CD4-positive, alpha-beta T cell treated with Interleukin-4 for 1 hour (primary cell): ENCODE measurements at places on chromosomes 3 and 15.

GRCh38 chr3:69776289-69776688, 37.0 kb downstream of the MITF start:
- DNase-seq: no peak

DNA sequence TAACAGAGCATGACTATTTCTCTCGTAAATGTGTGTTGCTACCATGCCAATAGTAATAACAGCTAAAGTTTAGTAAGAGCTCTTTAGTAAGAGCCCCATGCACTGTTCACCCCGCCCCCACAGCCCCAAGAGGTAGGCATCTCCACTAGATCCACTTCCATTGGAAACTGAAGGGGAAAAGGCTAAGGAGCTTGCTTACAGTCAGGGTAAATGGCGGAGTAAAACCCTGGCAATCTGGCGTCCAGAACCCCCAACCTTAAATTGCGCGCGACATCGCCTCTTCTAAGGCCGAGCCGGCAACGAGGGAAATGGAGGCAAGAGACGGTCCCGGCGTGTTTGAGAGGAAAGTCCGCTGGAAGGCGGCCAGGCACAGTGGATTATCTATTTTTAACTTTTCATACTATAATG, 654 bp upstream of the C3orf38 start:
- DNase-seq: peak; percentile 11

- no peak for DNase-seq
Observed at GRCh38 chr3:159669766-159670165, 318.9 kb upstream of the IL12A start.

- no peak for DNase-seq
Observed at GRCh38 chr15:101122266-101122665, 129.6 kb downstream of the CHSY1 start.

GRCh38 chr3:34851137-34851536, 788.2 kb upstream of the ARPP21 start:
- no peak for DNase-seq

DNA sequence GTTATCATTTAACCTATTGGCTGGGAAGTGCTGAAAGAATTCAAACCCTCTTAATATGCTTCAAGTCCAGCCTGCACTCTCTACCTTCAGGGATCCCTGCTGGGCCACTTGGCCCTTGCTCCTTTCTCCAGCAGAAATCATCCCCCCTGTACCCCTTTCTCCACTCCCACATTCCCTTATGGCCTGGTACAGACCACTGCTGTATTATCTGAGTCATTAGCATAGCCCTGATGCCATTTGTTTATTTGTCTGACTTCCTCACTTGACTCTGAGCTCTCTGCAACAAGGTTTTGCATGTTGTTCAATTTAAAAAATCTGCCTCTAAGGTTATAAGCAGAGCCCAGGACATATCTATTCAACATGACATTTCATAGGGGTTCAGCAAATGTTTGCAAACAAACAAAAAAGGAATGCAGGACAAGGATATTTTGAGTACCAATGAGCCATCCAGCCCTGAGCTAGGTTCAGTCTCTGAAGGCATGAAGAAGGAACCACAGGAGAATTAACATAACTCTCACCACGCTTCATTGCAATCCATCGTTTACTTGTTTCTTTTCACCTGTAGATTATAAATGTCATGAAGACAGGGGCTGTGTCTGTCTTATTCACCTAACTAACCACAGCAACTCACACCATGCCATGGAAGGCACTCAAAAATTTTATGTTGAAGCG, 26.6 kb upstream of the HES1 start:
- no peak for DNase-seq

GRCh38 chr15:29129221-29129620, 140.4 kb downstream of the NSMCE3 start:
- DNase-seq: no peak

DNA sequence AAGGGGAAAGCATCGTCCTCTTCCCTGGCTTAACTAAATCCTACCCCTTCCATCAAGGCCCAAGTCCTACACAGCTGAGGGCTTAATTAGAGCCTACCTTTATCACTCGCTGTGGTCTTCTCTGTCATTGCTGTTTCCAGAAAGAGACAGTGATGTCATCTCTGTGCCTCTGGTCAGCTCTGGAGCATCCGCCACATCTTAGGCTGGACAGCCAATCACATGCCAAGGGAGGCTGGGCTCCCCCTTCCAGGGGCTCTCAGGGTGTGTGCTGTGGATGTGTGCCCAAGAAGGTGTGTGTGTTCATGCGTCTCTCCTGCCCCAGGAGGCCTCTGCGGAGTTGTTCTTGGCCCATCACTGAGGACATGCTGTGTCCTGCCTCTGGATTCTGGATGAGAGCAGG, 42.8 kb downstream of the CHST14 start:
- no peak for DNase-seq

DNA sequence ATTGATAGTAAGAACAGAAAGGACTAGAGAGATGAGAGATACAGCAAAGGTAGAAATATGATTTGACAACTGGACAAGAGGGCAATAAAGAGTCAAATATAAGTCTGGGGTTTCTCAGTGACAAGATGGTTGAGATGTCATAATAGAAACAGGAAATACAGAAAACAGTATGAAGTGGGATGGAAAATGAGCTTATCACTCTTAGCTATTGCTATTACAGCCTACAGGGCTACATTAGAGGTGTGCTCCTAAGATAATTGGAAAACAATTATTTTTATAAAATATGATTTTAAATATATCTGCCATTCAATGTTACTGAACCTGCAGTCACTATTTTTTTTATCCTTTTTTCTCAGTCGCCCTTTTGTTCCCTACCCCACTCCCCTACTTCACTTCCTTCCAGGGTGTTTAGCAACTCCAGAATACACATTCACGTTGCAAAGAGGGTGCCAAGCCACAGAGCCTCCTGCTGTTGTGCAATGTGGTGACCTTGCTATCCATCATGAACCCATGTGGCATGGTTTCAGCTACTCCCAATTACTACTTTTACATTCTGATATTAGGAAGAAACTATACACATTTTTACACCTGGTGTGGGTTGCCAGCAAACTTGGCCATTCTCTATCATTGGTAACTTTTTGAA, 6.0 kb downstream of the NRG4 start:
- DNase-seq: no peak

DNA sequence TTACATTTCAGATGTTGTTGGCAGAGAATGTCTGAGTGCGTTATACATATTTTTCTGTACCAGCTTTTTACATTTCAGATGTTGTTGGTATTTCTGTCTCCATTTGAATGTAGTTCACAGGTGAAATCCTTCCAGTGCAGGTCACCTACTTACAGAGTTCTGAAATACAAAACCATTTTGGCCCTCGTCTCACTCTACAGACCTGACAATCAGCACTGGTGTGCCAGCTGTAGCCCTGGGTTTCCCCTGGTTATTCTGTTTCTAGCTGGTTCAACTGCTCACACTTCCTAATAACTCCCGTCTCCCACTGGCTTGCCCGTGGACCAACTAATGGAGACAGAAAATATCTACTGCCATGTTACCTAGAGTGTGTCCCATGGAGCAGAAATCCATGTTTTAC, 87.5 kb upstream of the CDIN1 start:
- no peak for DNase-seq

GRCh38 chr3:61035573-61035972, 215.7 kb downstream of the FHIT start:
- no peak for DNase-seq

DNA sequence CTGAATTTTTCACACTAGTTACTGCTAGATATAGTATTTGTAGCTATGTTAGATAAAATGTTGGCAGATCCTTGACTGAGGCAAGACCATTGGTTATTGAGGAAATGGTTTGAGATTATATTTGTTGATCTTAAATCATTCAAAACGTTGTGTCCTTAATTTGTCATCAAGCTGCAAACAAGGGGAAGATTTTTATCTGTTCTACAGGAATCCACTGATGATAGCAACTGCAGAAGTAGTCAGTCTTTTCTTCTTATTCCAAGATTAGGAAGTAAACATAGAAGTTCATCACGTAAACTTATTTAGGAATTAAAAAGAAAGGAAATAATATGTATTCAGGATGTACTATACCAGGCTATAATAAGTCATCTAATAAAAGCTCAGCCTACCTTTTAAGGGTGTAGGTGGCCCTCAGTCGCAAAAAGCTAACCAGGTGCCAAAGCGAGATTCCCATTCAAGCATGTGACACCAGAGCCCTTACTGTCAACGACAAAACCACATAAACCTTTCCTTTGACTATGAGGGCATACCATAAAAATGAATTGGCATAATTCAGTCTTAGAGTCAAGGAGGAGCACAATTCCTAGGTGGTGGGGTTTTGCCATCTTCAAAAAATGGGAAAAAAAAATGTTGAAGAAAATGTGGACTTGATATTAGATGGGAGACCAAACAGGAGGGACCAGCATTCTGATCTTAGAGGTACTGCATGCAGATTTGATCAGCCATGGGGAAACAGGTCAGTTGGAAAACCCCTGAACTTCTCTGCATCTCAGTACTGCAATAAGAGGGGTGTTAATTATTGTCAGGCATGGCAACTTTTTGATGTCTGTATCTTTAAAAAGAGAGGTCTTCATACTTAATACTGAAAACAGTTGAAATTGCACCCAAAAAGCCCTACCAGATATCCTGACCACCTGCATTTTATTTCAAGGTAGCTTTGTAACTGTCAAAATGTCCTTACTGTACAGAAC, 212.5 kb upstream of the UBE2E1 start:
- DNase-seq: no peak

GRCh38 chr3:71011565-71012287, 571.8 kb downstream of the FOXP1 start:
- DNase-seq: peak; percentile 54

DNA sequence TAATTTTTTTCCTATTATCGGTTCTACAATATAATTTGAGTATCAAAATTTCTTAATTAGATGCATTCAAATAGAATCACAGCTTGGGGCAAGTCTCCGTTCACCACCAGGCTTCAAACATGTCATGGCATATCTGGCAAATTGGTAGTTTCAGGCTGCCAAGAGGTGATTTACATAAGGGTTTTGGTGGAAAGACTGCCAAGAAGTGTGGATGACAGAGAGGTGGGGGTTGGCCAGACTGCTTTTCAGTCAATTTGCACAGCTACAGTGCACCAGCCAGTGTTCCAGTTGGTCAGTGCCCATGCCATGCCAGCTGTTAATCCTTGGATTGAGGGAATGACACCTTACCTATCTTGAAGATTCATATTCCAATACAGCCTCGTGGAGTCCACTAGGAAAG, 8.4 kb upstream of the GSK3B start:
- no peak for DNase-seq

DNA sequence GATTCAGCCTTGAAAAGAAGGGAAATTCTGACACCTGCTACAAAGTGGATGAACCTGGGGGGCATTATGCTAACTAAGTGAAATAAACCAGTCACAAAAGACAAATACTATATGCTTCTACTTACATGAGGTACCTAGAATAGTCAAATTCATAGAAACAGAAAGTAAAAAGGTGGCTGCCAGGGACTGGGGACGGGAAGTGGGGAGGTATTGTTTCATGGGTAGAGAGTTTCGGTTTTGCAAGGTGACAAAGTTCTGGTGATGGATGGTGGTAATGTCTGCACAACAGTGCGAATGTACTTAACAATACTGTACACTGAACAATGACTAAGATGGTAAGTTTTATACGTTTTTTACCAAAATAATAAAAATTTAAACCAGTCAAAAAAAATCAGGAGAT, 4.8 kb downstream of the IDH2 start:
- DNase-seq: peak; percentile 84

DNA sequence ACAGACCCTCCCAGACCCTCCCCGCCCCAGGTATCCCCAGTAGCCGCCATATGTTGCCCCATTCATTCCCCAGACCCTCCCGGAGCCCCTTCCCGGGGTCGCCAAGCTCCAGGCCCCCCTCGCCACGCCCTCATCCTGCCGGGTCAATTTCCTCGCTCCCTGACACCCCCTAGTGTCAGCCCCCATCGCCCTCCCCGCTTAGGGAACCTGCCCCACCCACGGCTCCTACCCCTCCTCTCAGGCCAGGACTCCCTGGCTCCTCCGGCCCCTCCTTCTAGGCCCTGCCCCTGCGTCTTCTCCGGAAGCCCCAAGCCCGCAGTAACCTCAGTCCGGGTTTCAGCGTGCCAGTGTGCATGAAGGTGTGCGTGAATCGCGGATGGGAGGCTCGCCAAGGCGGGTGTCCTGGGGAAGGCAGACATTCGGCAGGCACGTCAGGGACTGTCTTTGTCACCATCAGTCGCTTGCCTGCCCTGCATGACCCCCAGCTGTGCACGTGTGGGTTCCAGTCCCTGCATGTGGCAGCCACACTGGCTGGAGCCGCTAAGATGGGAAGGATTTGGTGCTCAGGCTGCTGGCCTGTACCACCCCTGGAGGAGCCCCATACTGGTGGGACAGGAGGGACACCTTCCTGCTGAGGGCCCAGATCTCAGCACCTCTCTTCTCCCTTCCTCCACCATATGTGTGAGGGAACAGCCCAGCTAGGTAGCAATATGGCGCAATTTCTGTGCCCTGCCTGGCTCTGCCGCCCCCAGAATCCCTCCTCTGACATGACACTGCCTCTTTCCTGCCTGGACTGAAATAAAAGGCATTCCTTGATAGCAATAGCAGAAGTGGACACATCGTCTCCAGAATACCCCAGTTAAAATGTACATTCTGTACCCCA, 693 bp downstream of the DISP2 start:
- DNase-seq: no peak

- no peak for DNase-seq
Observed at GRCh38 chr3:143090486-143090885, 29.1 kb upstream of the CHST2 start.

DNA sequence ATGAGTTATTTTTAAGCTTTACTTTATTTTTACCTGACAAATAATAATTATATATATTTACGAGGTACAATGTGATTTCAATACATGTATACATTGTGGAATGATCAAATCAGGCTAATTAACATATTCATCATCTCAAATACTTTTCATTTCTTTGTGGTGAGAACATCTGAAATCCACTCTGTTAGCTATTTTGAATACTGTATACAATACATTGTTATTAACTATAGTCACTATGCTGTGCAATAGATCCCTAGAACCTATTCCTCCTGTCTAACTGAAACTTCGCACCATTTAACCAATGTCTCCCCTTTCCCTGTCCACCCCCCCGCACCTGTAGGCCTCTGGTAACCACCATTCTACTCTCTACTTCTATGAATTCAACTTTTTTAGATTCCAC, 7.9 kb upstream of the SPPL2A start:
- DNase-seq: no peak

GRCh38 chr15:63351170-63351569, 30.5 kb downstream of the CA12 start:
- DNase-seq: no peak

- no peak for DNase-seq
Observed at GRCh38 chr15:81146006-81146405, 11.9 kb downstream of the CFAP161 start.

DNA sequence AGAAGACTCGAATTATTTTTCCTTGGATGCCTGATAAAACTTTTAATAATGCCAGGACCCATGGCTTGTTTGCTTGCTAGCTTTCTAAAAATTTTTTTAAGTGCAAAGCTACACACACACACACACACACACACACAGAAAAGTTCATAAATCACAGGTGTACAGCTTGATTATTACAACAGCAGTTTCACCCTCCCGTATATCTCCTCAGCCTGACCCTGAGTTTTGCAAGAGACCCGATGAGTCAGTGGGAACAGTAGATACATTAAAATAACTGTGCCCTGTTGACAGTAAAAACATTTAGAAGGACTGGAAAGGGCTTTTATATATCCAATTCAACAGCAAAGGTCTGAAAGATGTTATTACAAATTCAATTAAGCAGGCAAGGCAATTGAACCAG, 46.7 kb downstream of the EMC4 start:
- DNase-seq: no peak

GRCh38 chr3:14989943-14990779, 42.8 kb downstream of the NR2C2 start:
- no peak for DNase-seq

GRCh38 chr15:42688301-42688700, 48.6 kb downstream of the CDAN1 start:
- DNase-seq: no peak

- DNase-seq: no peak
Observed at GRCh38 chr15:81264072-81264857, 59.7 kb downstream of the STARD5 start.
